ENCODE measurements at places on chromosomes 4 and X.

DNA sequence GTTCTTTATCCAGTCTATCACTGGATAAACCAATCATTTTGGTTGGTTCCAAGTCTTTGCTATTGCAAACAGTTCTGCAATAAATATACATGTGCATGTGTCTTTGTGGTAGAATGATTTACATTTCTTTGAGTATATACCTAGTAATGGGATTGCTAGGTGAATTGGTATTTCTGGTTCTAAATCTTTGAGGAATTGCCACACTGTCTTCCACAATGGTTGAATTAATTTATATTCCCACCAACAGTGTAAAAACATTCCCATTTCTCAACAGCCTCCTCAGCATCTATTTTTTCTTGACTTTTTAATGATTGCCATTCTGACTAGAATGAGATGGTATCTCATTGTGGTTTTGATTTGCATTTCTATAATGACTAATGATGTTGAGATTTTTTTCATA is 791.7 kb upstream of the AGA start:
- no peak for DNase-seq

GRCh38 chrX:51852096-51852495 is 41.3 kb upstream of the MAGED1 start:
- DNase-seq, result no peak

- DNase-seq, result no peak
Measured at GRCh38 chr4:136562834-136563233, 969.5 kb downstream of the PCDH18 start.

DNA sequence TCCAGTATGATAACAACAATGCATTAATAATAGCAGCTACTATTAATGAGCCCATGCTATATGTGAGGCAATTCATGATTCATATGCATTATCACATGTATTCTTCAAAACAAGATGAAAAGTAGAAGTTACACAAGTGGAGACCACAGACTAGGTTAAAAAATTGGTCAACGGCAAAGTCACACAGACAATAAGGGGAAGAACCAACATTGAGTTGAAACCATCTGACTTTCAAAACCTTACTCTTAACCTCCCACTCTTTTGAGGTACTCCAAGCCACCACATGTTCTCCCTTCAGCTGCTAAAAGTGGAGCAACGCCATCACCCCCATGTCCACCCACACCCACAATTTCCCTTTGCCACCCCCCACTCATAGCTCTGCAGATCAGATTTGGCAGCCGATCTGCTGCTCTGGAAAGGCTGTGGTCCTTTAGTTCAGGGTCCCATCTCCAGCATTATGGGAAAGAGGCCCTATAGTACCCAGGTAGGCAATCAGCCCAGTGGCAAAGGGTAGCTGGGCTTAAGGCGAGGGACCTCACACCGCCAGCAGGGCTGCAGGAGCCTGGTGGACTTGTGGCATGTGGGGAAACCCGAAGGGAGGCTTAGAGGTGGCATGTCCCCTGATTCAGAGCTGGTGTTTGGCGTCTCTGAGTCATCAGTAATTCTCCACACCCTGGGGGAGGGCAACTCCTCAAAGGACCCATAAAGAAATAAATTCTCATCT is 33.5 kb upstream of the CYBB start:
- no peak for DNase-seq

DNA sequence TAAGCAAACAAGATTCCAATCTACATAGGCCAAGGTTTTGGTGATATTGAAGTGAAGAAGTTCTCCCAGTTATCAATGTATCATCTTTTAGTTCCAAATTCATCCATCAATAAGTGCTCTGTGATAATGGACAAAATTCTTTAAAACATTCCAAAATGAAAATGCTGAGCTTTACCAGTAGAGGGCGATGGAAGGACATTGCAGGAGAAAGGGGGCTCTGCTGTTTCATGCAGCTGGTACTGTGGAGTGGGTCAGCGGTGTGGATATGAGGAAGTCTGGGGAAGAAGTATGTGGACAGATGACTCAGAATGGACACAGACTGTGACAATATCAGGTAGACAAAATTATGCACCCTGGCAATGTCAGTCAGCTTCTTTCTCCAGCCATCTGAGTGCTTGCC is 46.6 kb upstream of the HS6ST2 start:
- peak; percentile 10 for DNase-seq

DNA sequence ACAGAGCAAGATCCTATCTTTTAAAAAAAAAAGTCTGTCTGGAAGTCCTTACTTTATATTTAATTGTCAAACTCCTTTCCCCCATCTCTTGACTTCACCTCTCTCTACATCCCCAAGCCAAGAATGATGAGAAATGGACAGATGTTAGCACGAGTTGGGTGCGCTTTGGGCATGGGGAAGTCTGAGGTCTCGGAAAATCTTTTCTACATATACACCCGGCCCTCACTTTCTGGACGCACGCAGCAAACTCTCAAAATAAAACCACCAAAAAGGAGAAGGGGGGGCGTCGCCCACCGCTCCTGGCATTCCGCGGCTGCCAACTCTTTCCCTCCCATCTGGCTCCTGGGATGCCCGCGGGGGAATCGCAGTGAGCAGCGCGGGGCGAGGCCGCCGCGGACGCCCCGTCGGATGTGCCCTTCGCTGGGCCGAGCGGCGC is 756 bp downstream of the IGFBP7 start:
- no peak for DNase-seq

- no peak for DNase-seq
Measured at GRCh38 chr4:11106190-11106589, 322.5 kb downstream of the HS3ST1 start.

- no peak for DNase-seq
Measured at GRCh38 chr4:38795087-38795486, 9.5 kb downstream of the TLR1 start.

DNA sequence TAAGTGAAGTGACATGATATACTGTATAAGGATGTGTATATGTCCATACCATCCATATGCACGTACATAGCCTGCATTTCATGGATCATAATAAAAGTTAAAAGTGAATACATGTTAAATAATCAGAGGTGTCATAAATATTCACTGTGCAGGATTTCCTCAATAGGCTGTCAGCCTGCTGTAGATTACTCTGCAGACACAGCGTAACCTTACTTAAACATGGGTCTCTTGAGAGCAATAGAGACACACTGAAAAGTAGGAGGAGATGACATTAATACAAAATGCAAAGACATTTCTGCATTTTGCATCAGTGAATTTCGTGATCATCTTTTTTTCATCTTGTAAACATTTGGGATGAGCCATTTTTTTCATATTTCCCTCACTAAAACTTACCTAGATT is 955.2 kb upstream of the DIAPH2 start:
- DNase-seq, result no peak

GRCh38 chrX:17687648-17688047 is 49.6 kb upstream of the SCML1 start:
- DNase-seq, result no peak

GRCh38 chr4:152953514-152953913 is 17.4 kb downstream of the FHDC1 start:
- DNase-seq, result no peak

DNA sequence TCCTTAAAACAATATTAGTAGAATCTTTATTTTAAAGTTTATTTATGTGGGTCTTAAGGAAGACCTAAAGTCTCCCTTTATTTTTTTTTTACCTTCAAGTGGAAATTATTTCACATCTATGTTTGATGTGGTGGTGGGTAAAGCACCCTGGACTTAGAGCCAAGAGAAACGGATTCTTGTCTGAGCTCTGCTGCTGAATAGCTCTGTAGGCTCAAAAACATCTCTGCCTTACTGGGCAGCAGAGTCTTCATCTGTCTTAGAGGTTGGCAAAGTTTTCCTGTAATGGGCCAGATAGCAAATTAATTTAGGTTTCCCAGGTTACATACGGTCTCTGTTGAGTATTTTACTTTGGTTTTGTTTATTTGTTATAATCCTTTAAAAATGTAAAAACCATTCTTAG is 136.5 kb downstream of the CEP135 start:
- no peak for DNase-seq

GRCh38 chr4:70709611-70710205 is 12.1 kb upstream of the RUFY3 start:
- no peak for DNase-seq

- DNase-seq, result no peak
Measured at GRCh38 chr4:151199319-151200190, 77.4 kb upstream of the PRSS48 start.

DNA sequence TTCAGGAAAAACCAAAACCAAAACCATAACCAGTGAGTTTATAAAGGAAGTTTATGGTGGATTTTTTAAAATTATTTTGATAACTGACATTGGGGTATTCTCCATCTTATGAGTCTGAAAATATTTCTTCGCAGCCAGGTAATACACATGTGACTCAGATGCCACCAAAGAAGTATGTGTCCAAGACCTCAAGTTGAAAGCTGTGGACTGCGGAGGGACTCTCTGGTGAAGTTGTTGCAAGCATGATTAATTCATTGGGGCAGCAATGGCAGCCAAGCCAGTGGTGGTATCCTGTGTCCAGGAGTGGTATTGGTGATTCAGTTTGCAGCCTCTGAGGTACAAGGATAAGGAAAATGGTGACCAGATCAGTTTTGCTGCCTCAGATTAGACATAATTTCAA is 14.0 kb upstream of the ADH5 start:
- DNase-seq, result no peak

DNA sequence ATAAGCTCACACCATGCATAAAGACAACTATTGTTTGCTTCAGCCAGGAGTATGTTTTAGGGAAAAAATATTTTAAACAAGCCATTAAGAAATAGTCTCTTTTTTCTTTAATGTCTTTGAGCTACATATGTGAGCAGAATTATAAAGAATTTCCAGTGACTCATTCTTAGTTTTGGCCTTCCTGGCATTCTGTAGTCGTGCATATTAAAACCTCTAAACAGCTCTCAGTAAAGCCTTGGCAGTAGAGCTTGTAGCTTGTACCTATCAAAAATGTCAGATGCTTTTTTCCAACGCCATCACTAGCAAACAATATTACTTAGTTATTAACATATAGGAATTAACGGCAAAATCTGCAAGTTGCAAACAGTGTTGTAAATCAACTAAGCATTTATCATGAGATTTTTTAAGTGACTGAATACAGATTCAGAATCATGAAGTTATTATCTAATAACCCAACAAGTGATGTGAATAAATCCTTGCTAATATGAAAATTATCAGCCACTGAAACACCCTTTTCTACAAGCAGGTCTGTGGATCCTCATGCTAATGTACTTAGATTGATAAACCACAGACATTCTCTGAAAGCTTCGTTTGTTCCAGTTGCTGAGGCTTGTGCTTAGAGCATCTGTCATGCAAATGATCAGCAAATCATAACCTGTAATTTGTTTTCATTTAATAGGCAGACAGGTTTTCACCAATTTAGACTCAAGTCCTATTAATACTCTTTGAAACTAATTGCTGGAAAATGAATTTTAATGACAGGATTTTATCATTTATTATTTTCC is 412.0 kb upstream of the ATOH1 start:
- no peak for DNase-seq

DNA sequence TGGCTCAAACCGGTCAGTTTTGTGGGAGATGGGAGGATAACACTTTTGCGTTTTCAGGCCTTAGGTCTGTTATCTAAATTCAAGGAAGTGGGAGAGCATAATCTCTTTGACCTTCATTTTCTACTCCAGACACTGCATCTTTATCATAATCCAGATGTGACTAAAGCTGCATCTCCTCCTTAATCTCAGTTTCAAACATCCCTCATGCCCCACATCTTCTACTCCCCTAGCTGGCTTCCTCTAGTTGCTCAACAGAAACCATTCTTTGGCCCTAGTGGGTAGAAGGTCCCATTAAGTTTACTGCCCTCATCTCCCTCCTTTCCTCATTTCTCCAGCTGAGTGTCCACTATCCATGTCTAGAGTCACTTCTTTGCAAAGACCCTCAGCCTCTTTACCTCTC is 18.8 kb upstream of the RASL11B start:
- DNase-seq, result no peak

GRCh38 chr4:168098248-168098717 is 5.9 kb downstream of the ANXA10 start:
- no peak for DNase-seq

DNA sequence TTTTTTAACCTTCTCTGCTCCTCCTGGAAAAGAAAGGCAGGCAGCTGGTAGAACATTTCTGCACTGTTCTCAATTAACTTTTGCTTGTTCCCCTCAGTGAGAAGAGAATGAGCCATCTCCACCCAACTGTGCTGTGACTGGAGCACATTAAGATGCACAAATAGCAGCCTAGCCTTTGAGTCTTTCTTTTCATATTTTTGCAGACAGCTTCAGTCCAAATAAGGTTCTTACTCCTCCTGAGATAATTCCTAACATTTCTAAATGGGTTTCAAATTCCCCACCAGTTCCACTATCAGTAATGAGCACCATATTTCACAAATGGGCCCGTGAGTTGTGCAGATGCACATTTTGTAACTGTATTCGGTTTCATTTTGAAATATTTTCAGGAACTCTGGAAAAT is 118.6 kb downstream of the SPCS3 start:
- DNase-seq, result no peak

GRCh38 chr4:573122-573892 is 2.8 kb downstream of the TMEM271 start:
- no peak for DNase-seq

GRCh38 chr4:146488495-146489174 is 33.1 kb downstream of the SLC10A7 start:
- no peak for DNase-seq

GRCh38 chr4:82352118-82352824 is 21.5 kb downstream of the HNRNPD start:
- no peak for DNase-seq

- DNase-seq, result peak; percentile 48
Measured at GRCh38 chrX:125205133-125205917, 114.3 kb upstream of the TEX13C start.

GRCh38 chr4:147287588-147287890 is 193.4 kb upstream of the EDNRA start:
- DNase-seq, result no peak

- DNase-seq, result no peak
Measured at GRCh38 chr4:109972786-109973528, 60.3 kb downstream of the EGF start.

DNA sequence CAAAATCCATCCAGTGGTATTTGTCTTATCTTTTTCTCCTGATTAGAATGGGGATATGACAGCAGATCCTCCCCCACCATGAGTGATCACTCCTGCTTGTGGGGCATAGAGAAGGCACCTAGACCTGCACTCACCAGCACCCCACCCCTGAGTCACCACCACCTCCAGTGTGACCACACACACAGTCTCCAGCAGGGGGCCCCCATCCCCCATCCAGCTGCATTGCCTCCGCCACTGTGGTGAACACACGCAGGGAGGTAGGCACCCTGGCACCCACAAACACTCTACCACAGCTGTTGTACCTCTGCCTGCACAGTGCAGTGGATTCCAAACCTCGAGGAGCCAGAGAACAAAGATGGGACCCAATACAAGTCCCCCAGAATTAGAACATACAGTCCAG is 9.0 kb upstream of the MAGEA8 start:
- DNase-seq, result no peak

DNA sequence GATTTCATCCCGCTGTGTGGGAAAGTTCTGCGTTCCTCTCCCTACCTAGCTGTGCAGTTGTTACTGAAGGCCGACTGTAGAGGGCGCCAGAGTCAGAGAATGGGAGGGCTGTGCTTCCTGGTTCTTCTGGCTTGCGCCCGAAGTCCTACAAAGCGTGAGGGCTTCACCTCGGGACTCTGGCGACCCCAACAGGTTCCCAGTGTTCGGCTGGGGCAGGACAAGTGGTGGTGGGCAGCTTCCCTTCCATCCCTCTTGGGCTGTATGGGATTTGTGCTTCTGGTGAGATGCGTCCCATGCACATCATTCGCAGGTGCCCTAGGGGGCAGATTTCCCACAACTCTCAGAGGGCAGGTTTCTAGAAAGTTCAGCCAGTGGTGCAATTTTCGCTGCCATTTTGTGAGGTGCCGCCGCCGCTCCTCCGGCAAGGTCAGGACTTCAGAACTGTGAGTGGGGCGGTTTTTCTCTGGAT is 27.3 kb downstream of the CT45A1 start:
- no peak for DNase-seq

All from progenitor cell of endocrine pancreas (in vitro differentiated cells).